IMR-90 (cell line): ENCODE measurements at places on chromosomes 12 and 14.

DNA sequence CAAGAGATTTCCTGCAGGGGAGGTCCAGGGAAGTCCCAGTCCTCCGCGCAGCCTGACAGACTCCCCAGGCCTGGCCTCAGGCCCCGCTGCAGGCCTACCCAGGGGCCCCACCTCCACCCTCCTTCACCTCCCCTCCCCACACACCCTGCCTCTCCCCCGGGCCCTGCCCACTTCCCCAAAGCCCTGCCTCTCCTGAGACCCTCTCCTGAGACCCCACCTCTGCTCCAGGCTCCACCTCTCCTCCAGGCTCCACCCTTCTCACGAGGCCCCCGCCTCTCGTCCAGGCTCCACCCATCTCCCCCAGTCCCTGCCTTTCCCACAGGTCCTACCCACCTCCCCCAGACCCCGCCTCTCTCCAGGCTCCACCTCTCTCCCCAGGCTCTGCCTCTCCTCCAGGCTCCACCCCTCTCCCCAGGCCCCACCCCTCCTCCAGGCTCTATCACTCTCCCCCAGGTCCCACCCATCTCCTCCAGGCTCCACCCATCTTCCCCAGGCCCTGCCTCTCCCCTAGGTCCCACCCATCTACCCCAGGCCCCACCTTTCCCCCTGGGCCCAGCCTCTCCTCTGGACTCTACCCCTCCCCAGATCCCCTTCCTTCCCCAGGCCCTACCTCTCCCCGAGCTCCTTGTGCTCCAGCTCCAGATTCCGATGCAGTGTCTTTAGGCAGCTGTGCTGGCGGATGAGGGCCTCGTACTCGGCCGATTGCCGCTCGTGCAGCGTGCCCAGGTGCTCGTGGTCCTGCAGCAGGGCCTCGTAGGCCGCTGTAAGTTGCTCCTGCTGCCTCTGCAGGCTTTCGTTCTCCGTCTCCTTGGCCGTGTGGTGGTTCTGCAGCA lies 58.8 kb upstream of the GPR68 start:
- no peaks in the 10 kb centered on the region for H3K4me1 ChIP-seq
- DNase-seq, result no peak
- H3K27ac ChIP-seq, result no peak overlapping the region
- H3K36me3 ChIP-seq, result no peaks in the 10 kb centered on the region
- no peak overlapping the region for H3K4me3 ChIP-seq
- peaks cover 23% of the 10 kb centered on the region for H3K27me3 ChIP-seq

GRCh38 chr14:61836184-61836583 lies 74.0 kb downstream of the SNAPC1 start:
- H3K36me3 ChIP-seq, result no peaks in the 10 kb centered on the region
- no peak overlapping the region for H3K4me3 ChIP-seq
- H3K27me3 ChIP-seq, result no peaks in the 10 kb centered on the region; the same call in 1 of the 2 replicates
- DNase-seq, result peak; percentile 64

DNA sequence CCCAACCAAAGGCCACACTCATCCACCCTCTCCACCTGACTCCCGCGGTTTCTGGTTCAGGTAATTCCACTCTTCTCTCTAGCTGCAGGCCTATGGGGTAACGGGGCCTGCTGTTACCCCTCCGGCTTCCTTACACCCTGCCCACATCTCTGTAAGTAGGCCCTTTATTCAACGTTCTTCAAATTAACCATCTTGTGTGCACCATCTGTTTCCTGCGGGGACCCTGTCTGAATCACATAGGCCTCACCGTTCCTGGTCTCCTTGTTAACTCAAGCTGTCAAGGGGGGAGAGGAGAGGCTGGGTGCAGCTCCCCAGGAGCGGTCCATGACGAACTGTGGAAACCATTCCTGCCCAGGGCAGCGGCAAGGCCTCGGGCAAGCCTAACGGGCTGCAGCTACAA lies 9.3 kb upstream of the DLK1 start:
- H3K27me3 ChIP-seq, result peaks cover 67% of the 10 kb centered on the region
- H3K4me3 ChIP-seq, result no peak overlapping the region
- no peaks in the 10 kb centered on the region for H3K36me3 ChIP-seq
- no peak for DNase-seq

GRCh38 chr12:105288311-105288996 lies 42.0 kb upstream of the C12orf75 start:
- no peaks in the 10 kb centered on the region; the same call in 1 of the 2 replicates for H3K4me1 ChIP-seq
- H3K27ac ChIP-seq, result no peak overlapping the region
- no peaks in the 10 kb centered on the region for H3K36me3 ChIP-seq
- H3K4me3 ChIP-seq, result no peak overlapping the region
- no peak for DNase-seq
- H3K27me3 ChIP-seq, result no peaks in the 10 kb centered on the region

- H3K27ac ChIP-seq, result no peak overlapping the region
- H3K36me3 ChIP-seq, result no peaks in the 10 kb centered on the region
- H3K27me3 ChIP-seq, result no peaks in the 10 kb centered on the region
- H3K4me1 ChIP-seq, result no peaks in the 10 kb centered on the region
- DNase-seq, result no peak
- H3K4me3 ChIP-seq, result no peak overlapping the region
Observed at GRCh38 chr12:115833704-115834103, 443.8 kb downstream of the MED13L start.
